ENCODE measurements at places on chromosomes 11 and 22.

DNA sequence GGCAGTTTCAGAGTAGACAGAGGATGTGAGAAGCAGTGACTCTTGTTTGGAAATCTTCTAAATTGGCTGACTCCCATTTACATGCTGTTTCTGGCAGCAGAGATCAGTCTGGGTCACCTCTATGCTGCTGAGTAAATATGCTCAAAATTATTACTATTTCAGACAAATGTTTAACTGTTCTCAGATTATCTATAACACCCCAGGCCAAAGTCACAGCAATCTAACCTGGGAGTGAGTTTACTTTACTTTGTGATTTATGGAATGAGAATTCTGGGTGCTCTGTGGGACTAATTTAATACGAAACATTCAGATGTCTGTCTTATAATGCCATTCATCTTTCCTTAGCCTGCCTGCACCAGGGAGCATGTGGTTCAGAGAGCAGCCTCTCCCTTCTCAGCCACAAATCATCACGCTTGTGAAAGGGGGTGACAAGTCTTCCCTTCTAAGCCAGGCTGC is 282.5 kb upstream of the MPPED2 start:
- no peak for DNase-seq

GRCh38 chr11:48081151-48082010 is 101.0 kb downstream of the PTPRJ start:
- no peak for DNase-seq

DNA sequence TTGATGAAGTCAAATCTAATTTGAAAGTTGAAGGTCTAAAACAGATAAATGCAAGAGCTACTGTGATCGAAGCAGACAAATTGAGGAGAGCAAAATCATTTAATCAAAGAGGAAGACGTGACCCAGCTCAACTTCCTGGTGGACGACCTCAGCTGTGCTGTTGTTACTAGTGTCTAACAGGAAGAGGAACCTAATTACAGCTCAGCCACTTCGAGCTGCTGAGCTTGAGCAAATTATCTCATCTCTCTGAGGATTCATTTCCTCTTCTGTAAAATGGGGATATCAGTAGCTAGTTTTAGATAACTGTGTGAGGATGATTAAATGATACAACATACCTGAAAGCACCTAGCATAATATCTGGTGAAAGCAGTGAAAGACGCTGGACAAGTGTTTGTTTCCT is 48.6 kb upstream of the OLFML1 start:
- no peak for DNase-seq

- DNase-seq: no peak
These were observed 23.7 kb downstream of the TMPRSS13 start for GRCh38 chr11:117905524-117905923.

- no peak for DNase-seq
These were observed 27.1 kb downstream of the NECTIN1 start for GRCh38 chr11:119701591-119702549.

DNA sequence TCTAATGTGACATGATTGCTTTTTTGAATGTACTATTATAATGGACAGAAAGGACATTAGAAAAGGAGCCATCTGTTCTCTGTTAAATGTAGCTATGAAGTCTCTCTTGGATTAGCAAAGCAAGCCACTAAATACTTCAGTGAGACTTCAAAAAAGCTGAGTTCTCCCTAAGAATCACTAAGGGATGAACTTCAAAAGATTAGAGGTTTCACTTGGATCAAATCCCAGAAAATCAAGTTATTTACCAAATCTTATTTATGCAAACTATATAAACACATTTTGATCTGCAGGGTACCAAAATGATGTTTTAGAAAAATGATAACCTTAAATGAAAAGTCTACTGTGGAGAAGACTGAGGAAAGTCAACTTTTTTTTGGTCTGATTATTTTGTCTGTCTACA is 82.1 kb upstream of the MTMR2 start:
- DNase-seq: no peak

DNA sequence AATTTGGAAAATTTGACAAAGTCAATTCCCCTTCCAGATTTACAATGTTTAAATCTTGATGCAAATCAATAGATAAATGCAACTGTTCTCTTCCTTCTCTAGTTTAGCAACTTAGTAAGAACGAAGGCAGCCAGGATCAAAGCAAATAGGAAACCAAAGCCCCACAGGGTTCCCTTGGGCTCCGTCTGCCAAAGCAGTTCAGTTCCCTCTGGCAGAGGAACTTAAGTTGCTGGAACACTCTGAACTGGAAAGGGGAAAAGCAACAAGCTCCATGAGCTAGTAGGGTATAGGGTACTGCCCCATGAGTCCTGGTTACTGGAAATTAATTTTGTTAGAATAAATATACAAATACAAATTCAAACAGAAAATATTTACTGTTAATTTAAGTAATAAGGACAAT is 91.3 kb downstream of the RELT start:
- DNase-seq: no peak

DNA sequence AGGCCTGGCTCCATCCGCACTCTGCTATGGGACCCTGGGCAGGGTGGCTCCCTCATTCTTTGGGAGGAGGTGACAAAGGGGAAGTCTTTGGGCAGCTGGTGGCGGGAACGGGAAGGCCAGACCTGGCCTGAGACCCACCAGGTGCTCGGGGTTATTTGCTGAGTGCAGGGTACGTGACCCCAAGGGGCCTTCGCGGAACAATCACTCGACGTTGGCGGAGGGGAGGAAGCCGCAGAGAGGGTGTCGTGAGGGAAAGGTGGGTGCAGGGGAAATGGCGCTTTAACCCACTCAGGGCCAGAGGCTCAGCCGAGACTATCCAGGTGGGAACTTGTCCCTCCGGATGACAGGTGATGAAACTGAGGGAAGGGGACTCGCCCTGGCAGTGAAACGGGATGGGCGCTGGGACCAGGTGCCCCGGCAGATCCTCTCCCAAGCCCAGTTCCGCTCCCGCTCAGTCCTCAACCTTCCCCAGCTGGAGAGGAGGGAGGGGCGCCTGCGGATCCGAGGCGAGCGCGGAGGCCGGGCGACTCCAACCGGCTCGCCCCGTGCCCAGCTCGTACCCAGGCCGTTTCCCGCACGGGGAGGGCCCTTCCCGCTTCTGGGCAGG is 911 bp downstream of the A4GALT start:
- no peak for DNase-seq

GRCh38 chr11:118380571-118380970 is 20.8 kb upstream of the ATP5MG start:
- DNase-seq: no peak

DNA sequence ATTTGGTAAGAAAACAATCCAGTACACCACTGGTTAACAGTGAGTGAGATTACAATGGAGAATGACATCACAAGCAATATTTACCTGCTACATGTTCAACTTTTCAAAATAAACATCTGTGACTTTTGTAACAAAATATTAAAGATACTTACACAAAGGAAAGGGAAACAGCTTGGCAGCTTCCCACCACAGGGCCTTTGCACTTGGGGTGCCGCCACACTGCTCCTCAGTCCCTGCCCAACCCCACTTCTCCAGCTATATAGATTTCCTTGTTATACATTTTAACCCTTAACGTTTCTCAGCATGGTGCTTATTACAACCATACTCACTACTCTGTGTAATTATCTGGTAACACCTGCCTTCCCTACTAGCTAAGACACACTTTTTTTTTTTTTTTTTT is 10.9 kb downstream of the KMT5B start:
- DNase-seq: no peak

- no peak for DNase-seq
These were observed 70.3 kb downstream of the SCUBE1 start for GRCh38 chr22:43272869-43273318.

- DNase-seq: no peak
These were observed at the start of gene VPREB1 for GRCh38 chr22:22244316-22245250. Gene VPREB1, plus strand, starts transcription at chr22:22244786. Its CDS starts 28 bp downstream, at chr22:22244814.

DNA sequence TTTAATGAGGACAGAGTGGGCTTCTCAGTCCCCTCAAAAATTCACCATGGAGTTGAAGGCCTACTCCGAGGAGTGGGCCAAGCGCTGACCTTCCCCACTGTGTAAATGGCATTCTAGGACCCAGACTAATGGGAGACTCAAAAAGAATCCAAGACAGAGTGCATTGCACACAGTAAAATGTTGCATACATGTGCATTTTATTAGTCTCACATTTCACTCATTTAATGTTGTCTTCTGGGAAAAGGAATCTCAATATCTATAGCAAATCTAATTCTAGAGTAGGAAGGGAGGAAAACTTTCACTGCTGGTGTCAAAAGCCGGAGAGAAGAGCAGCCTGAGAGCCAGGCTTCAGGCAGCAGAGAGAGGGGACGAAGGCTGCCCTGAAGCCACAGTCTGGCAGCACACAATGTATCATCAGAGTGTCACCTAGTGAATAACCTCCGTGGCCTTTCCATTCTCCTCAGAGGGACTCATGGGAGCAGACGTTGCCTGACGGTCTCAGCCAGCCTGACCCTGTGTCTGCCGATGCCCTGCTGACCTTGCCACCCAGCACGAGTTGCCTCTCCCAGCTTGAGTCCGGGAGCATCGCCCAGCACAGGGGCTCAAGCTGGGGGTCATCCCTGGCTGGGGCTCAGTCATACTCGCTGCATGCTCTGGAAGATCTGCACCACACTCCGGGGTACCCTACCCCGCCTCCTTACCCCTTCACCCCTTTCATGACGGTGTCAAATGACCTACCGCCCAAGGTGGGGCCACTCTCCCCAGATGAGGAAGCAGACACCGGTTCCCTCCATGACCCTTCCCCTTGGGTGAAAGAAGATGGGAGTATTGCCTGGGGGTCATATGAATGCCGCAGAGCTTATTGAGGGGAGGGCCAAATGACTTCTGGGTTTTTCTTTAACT is 12.9 kb upstream of the POU2AF3 start:
- DNase-seq: peak; percentile 27

DNA sequence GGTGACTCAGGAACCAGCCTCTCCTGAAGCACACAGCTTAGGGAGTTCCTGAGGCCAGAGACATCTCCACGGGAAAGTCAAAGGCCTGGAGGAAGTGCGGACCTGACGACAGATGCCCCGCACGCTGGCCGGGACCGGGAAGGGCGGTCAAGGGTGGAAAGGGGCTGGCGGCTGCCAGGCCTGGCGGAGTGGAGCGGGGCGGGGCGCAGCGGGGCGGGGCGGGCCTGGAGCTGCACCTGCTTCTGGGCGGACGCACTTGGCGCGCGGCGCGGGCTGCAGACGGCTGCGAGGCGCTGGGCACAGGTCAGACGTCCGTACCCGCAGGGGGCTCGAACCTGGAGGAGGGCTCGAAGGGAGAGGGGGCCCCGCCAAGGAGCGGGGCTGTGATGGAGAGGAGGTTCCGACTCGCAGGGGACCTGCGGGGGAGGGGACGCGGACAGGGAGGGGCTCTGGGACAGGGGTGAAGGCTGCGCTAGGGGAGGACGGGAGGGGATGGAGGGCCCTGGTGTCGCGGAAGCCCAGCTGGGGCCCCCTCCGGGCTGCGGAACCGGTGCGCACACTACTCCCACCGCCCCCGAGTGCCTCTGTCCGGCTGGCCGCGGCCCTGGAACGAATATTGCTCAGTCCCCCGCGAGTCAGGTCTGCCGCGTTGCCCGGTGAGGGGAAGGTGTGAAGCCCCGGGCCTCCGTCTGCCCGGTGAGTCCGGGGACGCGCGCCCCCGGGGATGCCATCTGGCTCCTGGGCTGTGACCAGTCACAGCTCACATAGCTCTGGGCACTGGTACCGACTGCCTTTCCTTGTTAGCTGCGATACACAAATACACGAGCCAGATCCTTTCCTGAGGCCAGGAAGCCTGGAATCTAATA is at the start of gene TMEM45B:
Gene TMEM45B, plus strand, starts transcription at position 253 of the 866 bp plus-strand sequence. CDS start 36,635 bp downstream, outside the sequence.
- DNase-seq: no peak

DNA sequence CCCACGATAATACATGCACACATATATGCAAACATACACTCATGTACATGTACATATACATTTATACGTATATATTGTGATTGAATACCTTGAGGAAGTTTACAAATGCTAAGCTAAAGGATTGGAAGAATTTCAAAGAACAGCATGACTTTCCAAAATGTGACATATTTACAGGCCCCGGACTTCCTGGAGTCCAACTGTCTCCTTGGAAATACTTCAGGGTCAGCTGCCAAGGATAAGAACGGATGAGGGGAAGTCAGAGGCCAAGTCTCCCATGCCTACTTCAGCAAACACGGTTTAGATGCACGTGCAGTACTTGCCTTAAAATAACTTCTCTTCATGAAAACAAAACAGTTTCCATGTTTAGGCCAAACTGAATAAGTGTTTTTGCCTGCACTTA is 213.6 kb downstream of the DYNC2H1 start:
- DNase-seq: no peak

GRCh38 chr22:17647991-17648390 is 9.4 kb downstream of the BCL2L13 start:
- no peak for DNase-seq

- DNase-seq: no peak
These were observed at the start of gene SHISA8 for GRCh38 chr22:41915035-41915785. Gene SHISA8, minus strand, starts transcription at chr22:41915074. Its CDS starts 407 bp downstream, at chr22:41914667.

DNA sequence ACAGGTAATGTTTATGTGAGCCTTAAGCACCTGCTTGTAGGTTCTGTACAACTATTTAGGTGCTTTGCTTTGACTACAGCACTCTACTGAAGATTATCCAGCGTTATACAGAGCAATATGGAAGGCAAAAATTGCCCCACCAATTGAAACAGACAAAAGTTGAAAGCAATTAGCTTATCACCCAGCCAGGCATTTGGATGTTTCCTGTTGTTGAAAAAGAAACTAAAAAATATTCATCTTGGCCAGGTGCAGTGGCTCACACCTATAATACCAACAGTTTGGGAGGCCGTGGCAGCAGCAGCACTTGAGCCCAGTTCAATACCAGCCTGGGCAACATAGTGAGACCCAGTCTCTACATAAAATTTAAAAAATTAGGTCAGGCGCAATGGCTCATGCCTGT is 18.5 kb downstream of the ATL3 start:
- no peak for DNase-seq

DNA sequence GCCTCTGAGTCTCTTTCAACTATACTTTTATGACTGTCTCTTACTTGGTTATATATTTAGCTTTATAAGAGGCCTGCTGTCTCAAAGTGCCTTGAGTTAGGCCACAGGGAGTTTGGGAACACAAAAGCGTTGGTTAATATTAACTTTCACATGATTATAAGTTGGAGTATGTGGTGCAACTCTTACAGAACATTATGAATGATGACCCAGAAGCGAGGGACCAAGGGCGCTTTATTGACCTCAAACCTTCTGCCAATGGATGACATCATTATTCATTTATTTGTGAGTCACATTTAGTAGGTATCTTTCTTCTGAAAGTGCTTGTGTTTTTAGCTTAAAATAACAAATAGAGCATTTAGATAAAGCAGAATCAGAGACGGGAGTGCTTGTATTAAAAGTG is 298.0 kb upstream of the ZC3H12C start:
- no peak for DNase-seq

Measured in fibroblast of skin of left quadriceps (primary cell).